ENCODE measurements at places on chromosomes 4 and X. TPM values are rescaled to one million over a fixed set of nuclear protein-coding genes. Genes with fewer than 3 reads are reported as not detected.

DNA sequence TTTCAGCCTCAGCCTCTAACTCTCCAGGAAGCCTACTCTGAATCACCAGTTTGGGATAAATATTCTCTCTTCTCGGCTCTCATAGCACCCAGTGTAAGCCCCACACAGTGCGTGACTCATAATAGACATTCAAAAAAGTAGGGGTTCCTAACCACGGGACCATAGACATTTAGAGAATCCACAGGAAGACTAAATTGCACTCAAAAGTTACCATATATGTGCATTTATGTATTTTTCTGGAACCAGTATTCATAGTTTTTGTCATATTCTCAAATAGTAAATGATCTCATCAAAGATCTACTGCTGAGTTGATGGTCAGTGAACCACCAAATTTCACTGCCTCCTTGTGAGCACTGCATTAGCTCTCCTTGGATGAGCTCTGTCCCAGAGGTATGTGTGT, 625.7 kb downstream of the SMARCA1 start:
- no peak for DNase-seq

GRCh38 chr4:26803211-26803861, 57.3 kb upstream of the STIM2 start:
- DNase-seq = no peak

- DNase-seq = no peak
These were observed 327.8 kb upstream of the CXorf51B start for GRCh38 chrX:146481735-146482134.

- no peak for DNase-seq
These were observed 60.1 kb upstream of the NAP1L5 start for GRCh38 chr4:88757776-88758175.

GRCh38 chr4:68810919-68811318, 4.9 kb upstream of the UGT2B10 start:
- no peak for DNase-seq

- DNase-seq = no peak
These were observed 26.5 kb upstream of the GRIA3 start for GRCh38 chrX:123157586-123157985.

- DNase-seq = no peak
These were observed 11.0 kb upstream of the MAP7D3 start for GRCh38 chrX:136262243-136262642.

The LANCL3 gene
- 0.84 TPM for total RNA-seq

The ALAS2 gene
- total RNA-seq = 2.5 TPM

The CDKL2 gene
- 2.8 TPM for total RNA-seq

Data from aorta (tissue), 5 donors.